Epithelial cell of proximal tubule (primary cell): ENCODE measurements at places on chromosomes 4 and X.

GRCh38 chr4:25346913-25347312, 30.1 kb upstream of the ANAPC4 start:
- DNase-seq, result no peak

DNA sequence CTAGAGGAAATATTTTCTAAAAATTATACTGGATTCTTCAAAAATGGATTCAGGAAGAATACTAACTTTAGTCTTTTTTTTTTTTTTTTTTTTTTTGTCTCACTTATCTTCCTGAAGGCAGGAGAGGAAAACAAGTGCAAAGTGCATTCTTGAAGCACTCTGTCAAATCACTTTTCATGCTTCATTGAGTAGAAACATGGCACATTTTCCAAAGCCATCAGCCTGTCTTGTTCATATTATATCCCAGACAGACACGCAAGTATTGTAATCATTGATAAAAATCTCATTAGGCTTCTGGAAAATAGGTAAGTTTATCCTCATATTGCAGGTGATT, 1.2 kb downstream of the BBS12 start:
- DNase-seq, result peak; percentile 48

- no peak for DNase-seq
Measured at GRCh38 chr4:18082236-18082635, 60.7 kb upstream of the LCORL start.

GRCh38 chr4:169099771-169100180, 89.7 kb upstream of the CBR4 start:
- DNase-seq, result no peak

- no peak for DNase-seq
Measured at GRCh38 chrX:19283597-19284339, 60.0 kb upstream of the PDHA1 start.

DNA sequence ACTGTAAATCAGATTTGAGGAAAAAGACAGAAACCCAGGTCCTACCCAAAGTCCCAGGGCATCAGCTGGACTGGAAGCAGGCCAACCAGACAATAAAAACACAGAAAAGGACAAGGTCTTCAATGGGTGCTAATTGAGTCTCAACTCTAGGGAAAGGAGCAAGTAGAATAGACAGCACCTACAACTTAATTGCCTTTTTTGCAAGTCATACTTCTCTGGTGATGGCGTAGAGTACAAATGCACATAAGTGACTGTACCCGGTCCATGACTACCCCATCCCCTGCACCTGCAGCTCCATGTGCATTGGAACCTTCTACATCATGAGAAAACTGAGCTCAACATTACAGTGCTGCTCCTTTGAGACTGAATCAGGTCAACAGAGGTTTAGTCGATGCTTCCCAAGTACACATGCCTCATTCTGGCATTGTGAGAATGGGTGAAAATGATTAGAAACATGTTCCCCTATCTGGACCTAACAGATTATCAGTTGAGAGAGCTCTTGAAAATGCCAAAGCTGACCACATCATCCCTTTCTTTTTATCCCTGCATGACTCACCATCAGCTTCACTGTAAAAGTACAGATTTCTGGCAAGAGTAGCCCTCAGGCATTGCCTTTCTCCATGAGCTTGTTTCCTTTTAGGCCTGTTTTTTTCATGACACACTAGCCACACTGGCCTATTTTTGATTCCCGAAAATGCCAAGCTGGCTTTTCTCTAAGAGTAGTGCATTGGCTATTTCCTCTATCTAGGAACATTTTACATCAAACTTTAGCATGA, 298.3 kb downstream of the HS3ST1 start:
- DNase-seq, result no peak

DNA sequence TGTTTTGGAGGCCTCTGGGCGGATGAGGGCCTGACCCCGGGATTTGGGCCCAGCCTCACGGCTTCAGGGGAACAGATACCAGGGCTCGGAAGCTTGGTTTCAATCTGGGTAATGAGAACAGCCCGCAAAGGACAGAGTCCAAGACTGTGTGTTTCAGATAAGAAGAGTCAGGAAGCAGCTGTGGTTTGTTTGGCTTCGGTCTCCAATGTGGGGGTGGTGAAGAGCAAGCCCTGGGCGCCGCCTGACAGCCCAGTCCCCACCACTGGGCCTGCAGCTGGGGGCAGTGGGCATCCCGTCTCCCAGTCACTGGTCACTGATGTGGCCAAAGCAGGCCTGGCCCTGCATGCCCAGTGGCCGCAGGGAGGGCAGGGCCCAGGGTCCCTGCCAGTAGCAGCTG, 9.1 kb downstream of the WFS1 start:
- DNase-seq, result no peak

GRCh38 chr4:55351824-55352223, 5.8 kb downstream of the SRD5A3 start:
- DNase-seq, result no peak

DNA sequence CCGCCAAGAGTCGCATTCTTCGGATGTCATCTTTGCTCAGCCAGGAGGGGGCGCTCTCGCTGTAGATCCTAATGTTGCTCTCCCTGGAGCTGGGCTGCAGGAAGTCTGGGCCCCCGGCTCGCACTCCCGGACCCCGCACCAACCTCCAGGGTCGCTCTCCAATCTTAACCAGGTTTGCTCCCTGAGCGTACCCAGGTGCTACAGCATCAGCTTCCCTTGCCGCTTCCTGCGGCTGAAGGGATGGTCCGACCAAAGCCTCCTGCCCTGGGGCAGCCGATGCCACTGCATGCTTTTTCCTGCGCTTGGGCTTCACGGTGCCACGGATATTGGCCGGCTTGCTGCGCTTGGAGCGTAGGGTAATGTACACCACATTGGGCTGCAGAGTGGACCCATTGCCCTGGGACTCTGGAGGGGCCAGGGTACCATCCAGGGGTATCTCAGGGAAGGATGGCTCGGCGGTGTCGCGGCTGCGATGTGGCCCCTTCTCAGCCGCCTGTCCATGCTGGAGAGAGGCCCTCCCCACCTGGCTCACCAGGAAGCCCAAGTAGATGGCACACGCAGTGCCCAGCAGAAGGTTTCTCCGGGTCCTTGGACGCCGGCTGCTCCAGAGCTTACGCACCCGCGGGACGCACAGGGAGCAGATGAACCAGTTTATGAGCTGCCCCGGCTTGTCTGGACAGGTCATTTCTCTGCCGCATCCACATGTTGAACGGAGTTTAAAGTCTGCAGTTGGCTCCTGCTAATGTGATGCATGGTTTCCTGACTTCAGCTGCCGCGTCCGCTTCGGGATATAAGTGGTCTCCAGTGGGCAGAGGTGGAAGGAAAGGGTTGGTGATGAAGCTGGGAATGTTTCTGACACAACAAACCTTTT, 1.9 kb downstream of the GASK1B start:
- DNase-seq, result no peak

- no peak for DNase-seq
Measured at GRCh38 chr4:36573441-36573840, 292.0 kb downstream of the DTHD1 start.

- no peak for DNase-seq
Measured at GRCh38 chr4:123198706-123199105, 197.9 kb upstream of the SPRY1 start.

- no peak for DNase-seq
Measured at GRCh38 chr4:107468812-107469211, 251.2 kb downstream of the PAPSS1 start.

DNA sequence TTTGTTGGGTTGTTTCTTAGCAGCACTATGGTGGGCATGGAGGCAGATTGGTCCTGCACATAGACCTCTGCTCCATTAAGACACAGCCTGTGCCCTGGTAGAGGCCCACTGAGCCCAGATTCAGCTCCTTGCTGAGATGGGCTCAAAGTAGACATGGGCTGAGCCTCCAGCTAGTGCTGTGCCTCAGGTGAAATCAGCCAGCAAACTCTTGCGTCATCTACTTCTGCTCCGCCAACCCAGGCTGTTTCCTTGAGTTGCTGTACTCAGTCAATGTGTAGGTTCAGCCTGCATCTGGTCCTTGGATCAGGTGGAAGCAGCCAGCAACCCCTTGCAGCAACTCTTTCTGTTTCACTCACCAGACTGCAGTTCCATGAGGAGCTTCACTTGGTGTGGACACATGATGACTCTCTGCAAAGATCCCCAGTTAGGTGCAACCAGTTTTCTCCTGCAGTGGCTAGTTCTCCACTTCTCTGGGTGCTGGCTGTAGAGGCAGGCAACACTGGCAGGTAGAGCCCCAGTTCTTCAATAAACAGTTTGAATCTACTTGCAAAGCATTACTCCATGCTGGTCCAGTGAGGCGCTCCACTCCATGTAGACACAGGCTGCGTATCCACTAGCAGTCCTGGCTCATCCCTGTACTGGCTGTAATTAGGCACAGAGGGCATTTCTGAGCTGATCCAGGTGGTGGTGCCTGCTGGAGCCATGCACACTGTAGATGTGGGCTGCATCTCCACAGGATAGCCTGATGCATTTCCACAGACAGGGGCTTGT, 199.0 kb upstream of the MAMLD1 start:
- no peak for DNase-seq

DNA sequence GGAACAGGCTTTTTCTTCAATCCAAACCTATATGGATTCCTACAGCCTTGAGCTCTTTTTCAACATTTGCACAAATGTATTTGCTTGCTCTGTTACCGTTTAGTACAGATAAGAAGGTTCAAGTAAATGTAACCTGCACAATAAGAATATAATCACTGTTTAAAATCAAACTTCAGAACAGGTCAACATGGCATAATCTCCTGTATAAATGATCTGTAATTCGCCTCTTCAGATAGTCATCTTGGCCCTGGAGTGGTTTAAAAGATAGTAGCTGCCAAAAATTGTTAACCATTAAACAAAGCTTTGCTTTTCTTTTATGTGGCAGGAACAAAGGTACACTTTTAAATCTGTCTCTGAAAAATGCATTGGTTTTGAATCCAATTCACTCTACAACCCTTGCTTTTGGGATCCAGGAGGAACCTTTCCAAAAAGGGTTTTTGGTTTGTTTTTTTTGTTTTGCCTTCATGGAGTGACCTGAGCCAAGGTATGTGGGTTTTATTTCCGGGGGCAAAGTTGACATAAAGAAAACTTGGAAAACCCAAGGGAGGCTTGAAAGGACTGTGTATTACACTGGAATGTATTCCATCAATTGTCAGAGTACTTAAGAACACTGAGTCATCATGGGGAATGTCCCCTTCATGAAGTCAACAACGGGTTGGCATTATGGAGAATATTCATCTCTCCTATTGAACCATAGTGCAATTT, 210.4 kb upstream of the HCCS start:
- peak; percentile 71 for DNase-seq

DNA sequence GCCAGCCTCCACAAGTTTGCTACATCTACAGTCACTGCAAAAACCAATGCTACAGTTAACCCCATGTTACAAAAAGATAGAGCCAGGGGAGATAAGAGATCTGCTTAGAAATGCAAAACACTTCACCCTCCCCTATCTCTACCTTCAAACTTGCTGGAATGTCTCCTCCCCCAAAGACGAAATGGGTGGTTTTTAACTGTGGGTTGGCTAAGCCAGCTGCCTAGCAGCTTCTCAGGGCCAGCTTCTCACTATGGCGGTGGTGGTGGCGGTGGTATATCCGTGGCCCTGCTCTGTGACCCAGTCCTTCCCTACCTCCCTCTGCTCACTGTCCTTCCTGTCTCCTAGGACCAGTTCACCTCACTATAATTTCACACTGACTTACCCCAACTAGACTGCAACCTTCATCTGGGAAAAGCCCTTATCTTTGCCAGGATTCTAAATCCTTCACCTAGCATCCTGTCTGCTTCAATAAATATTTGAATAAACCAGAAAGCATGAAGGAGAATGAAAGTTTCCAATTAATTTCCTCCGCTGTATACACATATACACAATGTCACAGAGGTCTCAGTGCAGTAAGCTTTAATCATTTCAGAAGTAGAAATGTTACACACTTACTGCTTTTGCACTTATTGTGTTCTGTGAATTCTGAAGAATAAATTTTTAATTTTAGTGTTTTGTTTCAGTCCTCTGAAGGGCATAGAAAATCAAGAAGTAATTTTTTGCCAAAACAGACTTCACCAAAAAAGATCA, 46.3 kb downstream of the SH3KBP1 start:
- no peak for DNase-seq

GRCh38 chr4:147816382-147817254, 84.7 kb downstream of the ARHGAP10 start:
- DNase-seq, result no peak

- DNase-seq, result no peak
Measured at GRCh38 chrX:153878969-153879653, 6.9 kb downstream of the L1CAM start.

GRCh38 chr4:75555294-75556164, at the start of gene ODAPH:
ODAPH (plus strand) TSS chr4:75556066; CDS start chr4:75556083, 17 bp downstream.
- peak; percentile 70 for DNase-seq

- no peak for DNase-seq
Measured at GRCh38 chr4:121733942-121734341, 31.0 kb downstream of the SMIM43 start.

DNA sequence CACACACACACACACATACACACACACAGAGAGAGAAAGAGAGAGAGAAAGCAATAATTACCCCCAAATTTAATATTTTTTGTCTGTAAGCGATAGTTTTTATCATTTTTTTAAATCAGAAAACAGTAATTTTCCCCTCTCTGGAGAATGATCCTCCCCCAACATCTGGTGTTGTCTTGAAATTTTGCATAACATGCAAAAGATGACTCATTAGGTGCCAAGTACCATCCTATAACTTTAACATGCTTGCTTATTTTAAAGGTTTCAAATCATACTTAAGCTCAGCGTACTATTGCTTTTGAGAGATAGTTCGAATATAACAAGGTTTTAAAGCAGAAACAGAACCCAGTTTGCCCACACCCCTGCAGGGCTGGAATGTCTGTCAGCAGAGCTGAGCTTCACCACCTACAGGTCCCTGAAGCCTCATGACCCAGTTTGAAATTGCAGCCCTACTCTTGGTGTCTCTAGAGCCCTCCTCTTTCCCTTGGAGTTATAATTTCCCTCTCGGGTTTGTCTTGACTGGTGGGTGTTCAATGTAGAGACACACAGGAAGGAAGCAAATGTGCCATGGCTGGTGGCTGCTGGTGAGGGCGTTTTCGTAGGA, 175.0 kb upstream of the HS3ST1 start:
- no peak for DNase-seq

DNA sequence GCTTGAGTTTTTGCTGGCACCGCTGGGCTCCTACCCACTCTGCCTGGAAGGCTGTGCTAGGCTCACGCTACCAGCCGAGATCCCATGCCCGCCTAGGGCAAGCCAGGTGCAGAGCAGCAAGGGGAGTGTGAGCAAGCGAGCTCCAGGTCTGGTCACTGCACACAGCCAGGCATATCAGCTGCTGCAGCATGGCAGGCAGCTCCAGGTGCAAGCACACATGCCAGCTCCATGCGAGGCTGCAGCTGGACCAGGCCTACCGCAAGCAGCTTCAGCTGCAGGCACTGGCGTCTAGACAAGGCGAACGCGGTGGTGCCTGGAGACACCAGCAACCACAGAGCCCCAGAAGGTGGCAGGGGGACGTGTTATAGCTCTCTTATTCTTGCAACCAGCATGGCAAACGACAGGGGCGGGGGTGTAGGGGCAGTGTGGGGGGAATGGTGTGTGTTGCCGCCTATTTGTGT, 614.7 kb upstream of the EPHA5 start:
- no peak for DNase-seq
